ENCODE measurements at places on chromosomes 1 and 21.

DNA sequence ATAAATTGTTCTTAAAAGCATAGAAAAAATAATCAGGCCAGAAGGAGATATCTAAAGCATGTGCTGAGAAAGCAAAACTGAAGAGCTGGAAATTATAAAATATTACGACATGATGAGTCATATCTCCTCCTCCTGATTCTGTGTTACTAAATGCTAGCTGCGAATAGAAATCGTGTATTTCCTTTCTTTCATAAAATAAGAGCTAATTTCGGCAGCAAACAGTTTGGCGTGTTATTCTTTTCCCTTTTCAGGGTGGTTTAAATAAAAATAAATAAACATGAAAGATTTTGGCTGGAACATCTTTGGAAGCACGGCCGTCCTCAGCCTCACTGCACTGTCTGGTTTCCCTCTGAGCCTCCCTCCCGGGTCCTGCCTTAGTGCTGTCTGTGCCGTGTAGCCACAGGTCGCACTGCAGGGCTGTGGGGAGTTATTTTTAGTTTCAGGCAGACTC, 56.0 kb downstream of the ADARB1 start:
- peak; percentile 72 for DNase-seq

- no peak for DNase-seq
Measured at GRCh38 chr21:43926196-43926595, 61.2 kb downstream of the AGPAT3 start.

- no peak for DNase-seq
Measured at GRCh38 chr1:38128926-38129453, 82.4 kb upstream of the POU3F1 start.

DNA sequence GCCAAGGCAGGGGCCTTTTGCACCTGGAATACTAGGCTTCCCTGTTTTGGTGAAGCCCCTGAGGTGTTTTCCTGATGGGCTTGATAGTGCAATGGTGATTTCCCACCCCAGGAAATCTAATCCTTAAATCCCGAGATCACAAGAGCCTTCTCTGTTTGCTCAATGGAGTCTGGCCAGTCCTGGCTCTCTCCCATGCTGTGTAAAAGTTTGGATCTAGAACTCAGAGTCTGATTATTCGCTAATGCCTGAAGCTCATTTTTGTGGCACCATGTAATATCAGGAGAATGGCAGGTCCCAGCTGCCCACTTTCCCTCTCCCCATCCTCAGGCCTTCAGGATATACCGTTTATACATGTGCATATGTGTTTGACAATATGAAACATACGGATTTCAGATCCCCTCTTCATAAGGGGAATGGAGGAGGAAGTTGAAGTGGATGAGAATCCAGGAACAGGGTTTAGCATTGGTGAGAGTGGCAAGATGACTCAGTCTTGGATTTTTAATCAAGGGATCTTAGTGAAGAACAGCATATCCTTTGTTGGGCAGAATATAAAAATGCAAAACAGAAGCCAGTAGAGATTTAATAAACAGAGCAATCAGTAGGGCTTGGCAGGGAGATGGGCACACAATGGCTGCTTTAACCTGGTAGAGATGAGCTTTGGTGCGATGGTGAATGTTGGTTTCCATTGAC, 62.1 kb downstream of the CLIC6 start:
- DNase-seq = no peak

DNA sequence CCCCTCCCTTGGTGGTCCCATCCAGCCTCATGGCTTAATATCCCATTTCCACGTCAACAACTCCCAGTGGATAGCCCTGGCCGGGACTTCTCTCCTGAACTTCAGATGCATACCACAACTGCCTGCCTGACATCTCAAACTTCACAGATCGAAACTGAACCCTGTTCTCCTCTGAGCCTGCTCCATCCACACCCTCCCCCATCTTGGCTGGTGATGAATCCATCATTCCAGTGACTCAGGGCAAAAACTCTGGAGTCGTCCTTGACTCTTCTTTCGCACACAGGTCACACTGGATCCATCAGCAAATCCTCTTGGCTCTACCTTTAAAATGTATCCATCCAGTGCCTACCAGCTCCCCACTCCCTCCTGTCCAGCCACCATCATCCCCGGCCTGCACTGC, 3.9 kb downstream of the TAS1R2 start:
- DNase-seq = no peak

DNA sequence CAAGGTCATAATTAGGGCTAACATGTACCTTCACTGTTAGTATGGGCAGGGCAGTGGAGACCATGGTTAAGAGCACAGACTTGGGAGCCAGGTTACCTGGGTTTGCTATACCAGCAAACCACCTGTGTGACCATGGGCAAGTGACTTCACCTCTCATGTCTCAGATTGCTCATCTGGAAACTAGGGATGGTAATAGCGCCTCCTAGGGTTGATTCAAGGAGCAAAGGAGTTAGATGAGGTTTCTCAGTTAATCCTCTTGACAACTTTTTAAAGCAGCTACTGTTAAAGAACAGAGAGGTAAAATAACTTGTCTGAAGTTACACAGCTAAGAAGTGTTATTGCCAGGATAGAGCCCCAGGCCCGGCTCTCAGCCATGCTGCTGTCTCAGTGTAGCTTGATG, 790 bp upstream of the MATN1 start:
- no peak for DNase-seq

DNA sequence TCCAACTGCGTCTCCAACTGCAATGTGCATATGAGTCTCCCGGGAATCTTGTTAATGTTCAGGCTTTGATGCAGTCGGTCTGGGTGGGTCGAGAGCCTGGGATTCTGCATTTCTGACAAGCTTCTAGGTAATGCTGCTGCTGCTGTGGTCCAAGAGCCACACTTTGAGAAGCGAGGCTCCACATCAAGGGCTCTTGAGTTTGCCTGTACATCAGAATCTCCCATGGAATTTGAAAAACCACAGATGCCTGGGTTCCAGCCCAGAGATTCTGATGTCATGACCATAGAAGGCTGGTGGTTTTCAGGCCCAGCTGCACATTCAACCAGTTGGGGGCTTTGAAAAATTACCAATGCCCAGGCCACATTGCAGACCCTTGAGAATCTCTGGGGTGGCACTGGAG, 93.9 kb upstream of the TARDBP start:
- peak; percentile 68 for DNase-seq

- DNase-seq = no peak
Measured at GRCh38 chr1:26257222-26257621, 22.7 kb upstream of the SH3BGRL3 start.

- DNase-seq = peak; percentile 14
Measured at GRCh38 chr1:68624233-68624632, 127.4 kb upstream of the DEPDC1 start.

- DNase-seq = no peak
Measured at GRCh38 chr1:162550925-162551324, 10.6 kb upstream of the UAP1 start.

DNA sequence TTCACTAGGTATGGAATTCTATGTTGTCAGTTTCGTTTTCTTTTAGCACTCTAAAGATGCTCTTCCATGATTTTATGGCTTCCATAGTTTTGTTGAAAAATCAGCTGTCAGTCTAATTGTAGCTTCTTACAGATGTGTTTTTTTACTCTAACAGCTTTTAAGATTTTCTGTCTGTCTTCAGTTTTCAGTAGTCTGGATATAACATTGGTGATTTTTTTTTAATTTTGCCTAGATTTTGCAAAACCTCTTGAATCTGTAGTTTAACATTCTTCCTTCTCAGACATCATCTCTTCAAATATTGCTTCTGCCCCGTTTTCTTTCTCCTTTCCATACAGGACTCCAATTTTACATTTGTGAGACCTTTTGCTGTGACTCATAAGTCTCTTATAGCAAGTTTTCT, 17.9 kb upstream of the DYRK1A start:
- DNase-seq = no peak

DNA sequence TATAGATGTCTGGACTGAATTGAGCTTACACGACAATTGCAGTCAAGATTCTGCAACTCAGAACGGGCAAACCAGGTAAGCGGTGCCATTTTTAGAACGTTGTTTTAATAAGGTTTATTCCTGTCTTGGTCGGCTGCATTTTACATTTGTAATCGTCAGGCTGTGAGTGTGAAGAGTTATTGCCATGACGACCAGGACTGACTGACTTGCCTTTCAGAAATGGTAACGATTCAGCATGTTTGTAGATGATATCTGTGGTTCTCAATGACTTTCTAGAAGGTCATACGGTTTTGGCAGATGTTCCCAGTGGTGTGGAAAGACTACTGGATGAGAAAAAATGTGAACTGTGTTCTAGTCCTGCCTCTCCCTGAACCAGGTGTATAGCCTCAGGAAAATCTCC, 271.3 kb upstream of the B3GALT2 start:
- no peak for DNase-seq

GRCh38 chr1:64546013-64546412, 76.1 kb downstream of the CACHD1 start:
- no peak for DNase-seq

GRCh38 chr1:93483200-93483599, 35.3 kb downstream of the FNBP1L start:
- DNase-seq = no peak

DNA sequence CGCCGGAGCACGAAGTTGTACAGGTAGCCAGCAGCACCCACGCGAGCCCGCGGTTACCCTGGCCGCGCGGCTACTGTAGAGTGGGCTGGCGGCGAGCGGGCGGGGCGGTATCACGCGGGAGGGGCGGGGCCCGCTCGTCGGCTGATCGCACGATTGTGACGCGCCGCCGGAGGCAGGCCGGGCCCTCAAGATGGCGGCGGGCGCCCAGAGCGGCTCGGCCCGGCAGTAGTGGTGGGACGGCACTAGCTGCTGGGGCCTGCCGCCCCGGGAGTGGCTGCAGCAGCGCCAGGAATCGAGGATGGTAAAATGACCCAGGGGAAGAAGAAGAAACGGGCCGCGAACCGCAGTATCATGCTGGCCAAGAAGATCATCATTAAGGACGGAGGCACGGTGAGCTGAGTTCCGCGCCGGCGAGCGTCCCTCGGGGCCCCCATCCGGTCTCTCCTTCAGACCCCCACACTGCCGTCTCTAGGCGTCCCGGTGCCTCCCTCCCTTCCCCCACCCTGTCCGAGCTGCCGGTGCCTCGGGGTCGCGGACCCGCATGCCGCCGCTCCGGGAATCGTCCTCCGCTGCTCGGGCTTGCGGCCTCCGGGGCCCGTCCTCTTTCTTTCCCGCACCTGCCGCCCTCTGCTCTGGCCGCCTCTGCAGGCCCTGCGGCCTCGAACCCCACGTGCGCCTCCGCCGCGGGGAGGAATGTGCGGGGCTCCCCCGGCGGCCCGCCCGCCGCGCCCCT, 68.3 kb downstream of the SLC35A3 start:
- peak; percentile 82 for DNase-seq

GRCh38 chr1:159786966-159787365, 6.2 kb downstream of the DUSP23 start:
- peak; percentile 44 for DNase-seq

DNA sequence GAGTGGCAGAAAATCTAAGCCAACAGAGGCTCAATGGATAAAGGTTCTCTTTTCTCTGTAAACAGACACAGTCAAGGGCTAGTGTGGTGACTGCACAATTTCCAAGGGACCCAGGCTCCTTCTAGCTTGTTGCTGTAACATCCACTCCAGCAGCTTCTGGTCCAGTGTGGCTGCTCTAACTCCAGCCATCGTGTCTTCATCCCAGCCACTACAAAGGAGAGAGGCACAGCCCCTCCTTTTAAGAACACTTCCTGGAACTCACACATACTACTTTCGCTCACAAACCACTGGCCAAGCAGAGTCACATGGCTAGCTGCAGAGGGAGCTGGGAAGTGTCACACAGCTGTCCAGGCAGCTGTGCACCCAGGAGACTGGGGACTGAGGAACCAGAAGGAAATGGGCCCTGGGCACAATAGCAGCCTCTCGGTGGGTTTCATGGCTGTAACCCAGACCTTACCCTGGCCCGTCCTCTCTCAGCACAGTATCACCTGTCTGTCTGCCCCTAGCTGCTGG, 188.6 kb upstream of the VAMP3 start:
- no peak for DNase-seq

- DNase-seq = no peak
Measured at GRCh38 chr21:36545776-36546511, 66.0 kb upstream of the CLDN14 start.

GRCh38 chr1:154840269-154841176, 29.6 kb downstream of the KCNN3 start:
- peak; percentile 26 for DNase-seq

- DNase-seq = no peak
Measured at GRCh38 chr1:910311-910880, 13.3 kb upstream of the SAMD11 start.

- peak; percentile 6 for DNase-seq
Measured at GRCh38 chr1:10835822-10836421, 39.5 kb upstream of the CASZ1 start.

- no peak for DNase-seq
Measured at GRCh38 chr21:29506947-29507346, 208.2 kb downstream of the BACH1 start.

DNA sequence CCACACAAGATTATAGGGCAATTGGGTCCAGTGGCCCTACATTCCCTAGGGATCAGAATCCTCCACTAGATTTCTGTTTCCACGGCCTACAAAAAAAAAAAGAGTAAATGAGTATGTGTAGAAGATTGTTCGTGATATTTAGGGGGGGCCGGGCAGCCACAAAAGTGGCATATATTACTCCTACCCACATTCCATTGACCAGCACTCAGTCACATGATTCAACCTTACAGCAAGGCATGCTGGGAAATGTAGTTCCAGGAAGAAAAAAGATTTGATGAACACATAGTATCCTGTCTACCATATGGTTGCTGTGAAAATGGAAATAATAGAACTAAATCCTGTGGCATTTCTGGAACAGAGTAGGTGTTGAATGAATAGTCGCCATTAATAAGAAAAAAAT, 43.4 kb upstream of the GJB5 start:
- DNase-seq = no peak

- DNase-seq = no peak
Measured at GRCh38 chr1:227257964-227258363, 60.3 kb downstream of the CDC42BPA start.

DNA sequence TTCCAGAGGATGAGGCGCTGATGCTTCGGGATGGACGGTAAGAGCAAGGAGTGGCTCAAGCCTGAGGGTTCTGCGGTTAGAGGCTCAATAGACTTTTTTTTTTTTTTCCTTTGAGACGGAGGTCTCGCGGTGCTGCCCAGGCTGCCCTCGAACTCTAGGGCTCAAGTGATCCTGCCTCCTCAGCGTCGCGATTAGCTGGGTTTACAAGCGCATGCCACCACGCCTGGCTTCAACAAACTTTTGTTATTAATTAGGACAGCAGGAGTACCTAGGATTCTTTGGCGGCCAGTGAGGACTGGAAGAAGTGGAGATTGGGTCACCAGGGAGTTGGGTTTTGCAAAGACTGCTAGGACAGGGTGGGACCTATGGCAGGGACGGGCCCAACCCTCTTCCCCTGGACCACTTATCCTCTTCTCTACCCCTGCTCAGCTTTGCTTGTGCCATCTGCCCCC, 587 bp downstream of the SCNM1 start:
- DNase-seq = peak; percentile 81

GRCh38 chr1:178870944-178871343, at the start of gene ANGPTL1:
ANGPTL1 (minus strand) TSS chr1:178871077; CDS start chr1:178865776, 5,301 bp downstream.
- peak; percentile 39 for DNase-seq

Data from AG10803 (cell line).